ENCODE measurements at places on chromosomes 2 and 18.

GRCh38 chr2:9802576-9802993 is 40.7 kb upstream of the TAF1B start:
- DNase-seq: no peak

- peak; percentile 54 for DNase-seq
These were observed 125.5 kb downstream of the SMAD7 start for GRCh38 chr18:48825101-48825745.

GRCh38 chr18:23856466-23857163 is 157.9 kb upstream of the TTC39C start:
- peak; percentile 21 for DNase-seq

DNA sequence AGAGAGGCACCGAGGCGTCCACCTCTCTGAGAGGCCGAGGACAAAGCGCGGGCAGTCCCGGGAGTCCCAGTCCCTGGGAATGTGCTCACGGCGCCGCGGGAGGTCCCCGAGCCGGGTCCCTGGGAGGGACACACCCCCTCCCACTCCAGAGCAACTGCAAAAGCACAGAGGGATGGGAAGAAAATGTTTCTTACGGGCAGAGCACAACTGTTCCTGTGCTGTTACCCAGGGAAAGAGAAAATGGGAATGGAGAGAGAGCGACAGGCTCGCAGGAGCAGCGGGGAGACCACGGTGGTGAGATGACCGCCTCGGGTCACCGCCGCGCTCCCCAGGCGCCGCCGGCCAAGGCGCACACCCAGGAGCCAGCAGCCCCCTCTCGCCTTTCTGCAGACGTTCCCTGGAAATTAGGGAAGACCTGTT is 1.2 kb upstream of the BCL11A start:
- DNase-seq: no peak

GRCh38 chr2:181660181-181660580 is 3.3 kb upstream of the CERKL start:
- DNase-seq: no peak

- no peak for DNase-seq
These were observed 102.2 kb downstream of the PTGR3 start for GRCh38 chr18:75106746-75107145.

DNA sequence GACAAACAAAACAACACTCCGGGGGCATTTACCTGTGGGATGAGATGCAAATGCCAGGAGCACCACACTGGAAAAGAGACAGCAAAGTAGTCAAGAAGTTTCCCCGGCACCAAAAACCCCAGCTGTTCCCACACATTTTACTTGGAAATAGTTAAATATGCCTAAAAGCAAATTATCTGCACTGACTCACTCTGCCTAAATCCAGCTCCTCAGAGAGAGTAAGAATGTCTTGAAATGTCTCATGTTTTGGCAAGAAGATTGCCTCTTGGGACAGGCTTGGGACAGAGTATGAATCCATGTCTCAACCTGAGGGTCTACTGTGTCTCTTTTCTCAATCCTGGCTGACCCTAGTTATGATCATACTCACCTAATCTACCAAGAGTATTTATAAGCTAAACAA is 87.5 kb upstream of the RIOK3 start:
- peak; percentile 67 for DNase-seq

DNA sequence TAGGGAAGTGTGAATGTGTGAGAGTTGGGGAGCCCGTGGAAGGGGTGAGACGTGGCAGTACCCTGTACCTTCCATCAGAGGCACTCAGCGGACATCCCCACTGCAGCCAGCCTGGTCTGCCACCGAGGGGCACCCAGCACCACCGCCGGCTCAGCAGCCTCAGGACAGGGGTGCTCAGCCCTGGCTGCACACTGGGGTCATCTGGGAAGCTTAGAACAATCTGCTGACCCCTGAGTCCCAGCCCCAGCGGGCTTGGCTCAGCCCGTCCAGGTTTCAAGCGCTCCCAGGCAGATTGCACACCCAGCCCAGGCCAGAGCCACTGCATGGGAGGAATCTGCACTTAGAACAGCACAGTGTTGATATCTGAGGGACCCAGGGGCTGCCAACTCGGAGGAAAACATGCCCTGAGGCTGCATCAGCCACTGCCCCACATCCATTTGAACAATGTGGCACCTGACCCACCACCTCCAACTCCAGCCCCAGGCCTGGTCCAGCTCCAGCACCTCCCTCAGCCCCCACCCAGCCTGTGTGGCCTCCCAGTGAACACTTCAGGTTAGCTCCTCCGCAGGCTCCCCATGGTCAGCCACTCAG is 147.1 kb upstream of the OTOS start:
- no peak for DNase-seq
